ENCODE measurements at places on chromosomes 13 and 19. TPM values are rescaled to one million over a fixed set of nuclear protein-coding genes. Genes with fewer than 3 reads are reported as not detected.

- no peak for DNase-seq
These were observed 324.0 kb upstream of the SPRY2 start for GRCh38 chr13:80664950-80665349.

- no peak for DNase-seq
These were observed 8.5 kb downstream of the MBD3L1 start for GRCh38 chr19:8840708-8841107.

GRCh38 chr19:49896863-49897621 lies at the start of gene IL4I1:
TSS of gene IL4I1 (minus strand) at chr19:49896887. CDS start at chr19:49896160, 727 bp downstream.
- no peak for DNase-seq

The ZNF285 gene
- total RNA-seq = 4.9 TPM

The FLT1 gene
- 41.0 TPM for total RNA-seq

The PSG2 gene
- total RNA-seq = not detected

- no peak for DNase-seq
These were observed 1661.6 kb downstream of the SLITRK1 start for GRCh38 chr13:82220641-82221040.

DNA sequence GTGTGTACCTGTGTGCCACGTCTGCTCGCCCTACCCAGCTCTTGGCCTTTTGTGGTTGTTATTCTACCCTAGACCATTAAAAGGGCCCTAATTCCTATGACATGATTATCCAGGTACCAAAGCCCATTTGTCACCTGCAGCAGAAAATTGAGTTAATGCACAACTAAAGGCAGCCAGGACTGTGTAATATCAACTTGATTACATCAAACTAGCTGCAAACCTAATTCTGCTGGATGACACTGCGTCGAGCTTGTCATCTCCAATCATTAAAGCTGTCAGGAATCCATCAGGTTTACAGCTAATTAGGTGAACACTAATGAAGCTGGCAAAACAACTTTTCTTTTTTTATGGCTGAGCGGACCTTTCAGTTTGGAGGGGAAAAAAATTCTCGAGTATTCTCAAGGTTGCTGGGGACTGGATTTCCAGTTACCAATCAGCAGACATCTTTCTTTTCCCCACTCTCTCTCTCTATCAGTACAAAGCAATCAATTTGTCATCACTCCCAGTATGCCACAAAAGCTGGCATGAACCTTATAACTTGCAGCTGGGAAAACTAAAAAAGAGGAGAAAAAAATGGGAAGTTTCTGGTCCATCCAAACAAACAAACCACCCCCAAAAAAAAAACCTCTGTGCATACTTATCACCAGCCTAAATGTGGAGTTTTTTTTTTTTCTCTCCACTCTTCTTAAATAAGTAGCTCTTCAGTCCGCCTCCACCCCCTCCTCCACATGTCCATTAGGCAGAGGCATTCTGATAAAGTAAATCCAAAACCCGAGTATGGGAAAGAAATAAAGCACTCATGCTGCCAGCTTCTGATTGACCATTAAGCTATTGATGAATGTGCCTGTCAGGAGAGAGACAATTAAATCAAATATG lies 2.8 kb downstream of the TSHZ3 start:
- DNase-seq = no peak

DNA sequence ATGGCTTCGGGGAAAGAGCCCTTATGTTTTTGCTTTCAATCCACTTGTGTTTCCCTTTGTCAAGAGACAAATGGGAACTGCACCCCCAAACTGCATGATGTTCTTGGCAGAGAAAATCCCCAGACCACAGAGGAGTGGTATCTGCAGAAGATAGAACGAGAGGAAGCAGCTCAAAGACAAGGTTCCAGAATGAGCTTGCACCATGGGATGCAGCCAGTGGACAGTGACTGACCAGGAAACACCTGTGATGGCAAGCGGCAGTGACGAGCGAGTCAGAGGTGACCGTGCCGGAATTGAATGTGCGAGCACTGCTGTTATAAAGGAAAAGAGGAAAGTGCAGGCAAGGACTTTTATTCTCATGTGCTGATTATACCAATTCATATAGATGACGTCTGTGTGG lies 46.3 kb downstream of the IRS2 start:
- DNase-seq = no peak

The ZNF837 gene
- total RNA-seq = 0.22 TPM

DNA sequence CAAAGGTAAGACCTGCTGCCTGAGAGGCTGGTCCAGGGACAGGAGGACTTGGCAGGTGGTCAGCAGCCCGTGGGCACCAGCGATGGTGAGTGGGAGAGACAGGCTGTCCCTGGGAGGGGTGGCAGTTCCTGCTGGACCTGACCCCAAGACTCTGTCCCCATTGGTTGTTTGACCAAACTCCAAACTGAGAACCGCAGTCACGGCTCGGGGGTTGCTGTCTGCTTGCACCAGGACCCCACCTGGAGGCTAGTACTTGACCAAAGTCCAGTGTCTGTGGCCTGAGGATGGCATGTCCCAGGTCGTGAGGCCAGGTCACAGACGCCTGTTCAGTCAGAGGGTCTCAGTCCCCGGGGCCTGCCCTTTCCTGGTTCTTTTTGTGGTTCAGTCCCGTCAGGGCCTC lies 9.9 kb upstream of the ZNF14 start:
- no peak for DNase-seq

GRCh38 chr19:11541238-11541637 lies 2.6 kb downstream of the CNN1 start:
- no peak for DNase-seq

DNA sequence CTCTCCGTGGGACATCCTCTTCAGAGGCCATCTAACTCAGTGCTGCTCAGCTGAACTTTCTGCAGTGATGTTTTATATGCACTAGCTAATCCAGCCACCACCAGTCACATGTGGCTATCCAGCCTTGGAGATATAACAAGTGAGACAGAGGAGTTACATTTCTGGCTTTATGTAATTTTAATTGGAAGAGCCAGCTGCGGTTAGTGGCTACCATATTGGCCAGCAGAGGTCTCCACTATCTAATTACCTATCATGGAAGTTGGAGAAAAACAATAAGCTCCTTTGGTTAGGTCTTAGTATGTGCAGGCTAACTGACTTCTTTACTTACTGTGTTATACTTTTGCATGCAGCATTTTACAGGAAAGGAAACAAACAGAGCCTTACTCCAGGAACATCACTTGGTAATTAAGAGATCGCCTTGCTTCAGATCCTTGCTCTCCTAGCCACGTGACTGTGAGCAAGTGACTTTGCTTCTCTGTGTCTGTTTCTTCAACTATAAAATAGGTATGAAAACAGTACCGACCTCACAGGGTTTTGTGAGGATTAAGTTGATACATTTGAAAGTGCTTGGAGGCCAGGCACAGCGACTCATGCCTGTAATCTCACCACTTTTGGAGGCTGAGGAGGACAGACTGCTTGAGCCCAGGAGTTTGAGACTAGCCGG lies 1.6 kb upstream of the KLK10 start:
- no peak for DNase-seq

DNA sequence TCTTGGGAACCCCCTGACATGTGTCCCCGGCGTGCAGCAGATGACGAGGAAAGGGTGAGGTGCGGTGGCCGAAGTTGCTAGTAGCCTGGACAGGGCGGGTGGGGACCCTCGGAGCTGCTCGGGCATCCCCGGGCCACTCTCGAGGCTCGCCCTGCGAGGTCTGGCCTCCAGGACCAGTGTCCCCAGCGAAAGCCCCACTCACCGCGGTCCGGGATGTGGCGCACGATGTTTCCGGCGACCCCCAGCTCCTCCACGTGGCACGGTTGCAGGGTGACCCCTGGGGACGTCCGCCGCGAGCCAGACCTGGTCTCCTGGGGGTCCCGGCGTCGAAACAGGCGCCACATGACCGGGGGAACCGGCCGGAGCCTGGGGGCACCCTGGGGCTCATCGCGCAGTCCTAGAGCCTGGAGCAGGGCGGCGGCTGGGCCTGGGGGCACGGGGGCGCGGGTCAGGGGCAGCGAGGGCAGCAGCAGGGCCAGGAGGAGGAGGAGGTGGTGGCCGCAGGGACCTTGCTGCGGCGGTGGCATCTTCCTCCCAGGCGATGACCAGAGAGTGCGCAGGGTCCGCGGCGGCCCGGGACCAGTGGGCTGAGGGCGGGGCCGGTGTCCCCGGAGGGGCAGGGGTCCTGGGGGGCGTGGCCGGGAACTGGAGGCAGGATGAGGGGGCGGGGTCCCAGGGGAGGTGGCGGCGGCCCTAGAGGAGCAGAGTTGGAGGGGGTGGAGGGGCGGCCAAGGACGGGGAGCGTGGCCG lies 26.0 kb downstream of the CERS1 start:
- no peak for DNase-seq

DNA sequence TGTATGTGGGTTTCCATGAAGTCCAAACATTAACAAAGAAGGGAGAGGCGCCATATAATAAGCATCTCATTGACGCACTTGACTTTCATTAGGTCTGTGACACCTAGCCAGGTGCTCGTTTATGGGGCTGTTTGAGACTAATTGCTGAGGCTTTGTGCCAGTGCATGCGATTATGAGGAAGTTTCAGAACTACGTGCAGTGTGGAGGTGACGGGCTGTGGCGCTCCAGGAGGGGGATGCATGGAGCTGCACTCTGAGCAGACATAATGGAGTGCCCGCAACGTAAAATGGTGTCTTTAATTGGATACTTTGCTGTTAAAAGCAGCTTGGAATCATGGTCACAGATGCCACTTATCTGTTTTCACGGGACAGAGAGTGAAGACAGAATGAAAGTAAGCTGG lies 223.2 kb downstream of the FGF9 start:
- no peak for DNase-seq

DNA sequence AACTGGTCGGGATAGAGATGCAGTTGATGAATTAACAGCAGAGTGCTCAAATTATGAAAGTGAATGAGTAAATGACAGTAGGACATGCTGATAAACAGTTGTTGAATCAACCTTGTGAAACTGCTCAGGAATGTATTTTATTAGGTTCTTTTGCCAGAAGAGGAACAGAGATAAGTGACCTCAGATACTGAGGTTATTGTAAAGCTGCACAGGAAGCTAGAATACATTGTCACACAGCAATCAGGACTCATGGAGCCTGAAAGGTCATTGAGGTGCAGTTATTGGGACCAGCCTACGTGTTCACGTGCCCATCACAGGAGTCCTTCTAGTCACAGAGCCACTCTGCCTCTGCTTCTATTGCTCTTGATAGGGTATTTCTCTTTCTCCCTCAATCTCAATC lies 47.5 kb upstream of the MED4 start:
- DNase-seq = no peak

DNA sequence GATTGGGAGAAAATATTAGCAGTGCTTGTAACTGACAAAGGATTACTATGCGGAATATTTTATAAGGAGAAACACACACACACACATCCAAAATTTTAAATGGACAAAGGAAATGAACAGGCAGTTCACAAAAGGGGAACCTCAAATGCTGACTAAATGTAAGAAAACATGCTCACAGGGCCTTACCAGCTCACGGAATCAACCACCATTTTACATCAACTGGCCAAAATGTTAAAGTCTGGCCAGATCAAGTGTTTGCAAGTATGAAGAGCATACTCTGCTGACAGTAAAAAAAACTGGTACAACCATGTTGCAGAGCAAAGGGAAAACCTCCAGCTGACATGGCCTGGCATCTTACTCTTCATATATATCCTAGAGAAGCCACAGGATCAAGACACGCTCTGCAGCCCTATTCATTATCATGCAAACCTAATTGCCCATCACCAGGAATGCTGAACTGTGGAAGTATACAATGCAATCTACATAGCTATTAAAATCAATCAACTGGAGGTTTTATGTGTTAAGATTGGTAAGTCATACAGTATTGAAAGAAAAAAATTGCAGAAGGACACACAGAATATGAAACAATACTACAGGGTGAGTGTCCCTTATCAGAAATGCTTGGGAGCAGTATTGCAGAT lies 124.4 kb downstream of the RNF17 start:
- DNase-seq = no peak

The HS6ST3 gene
- 1.4 TPM for total RNA-seq

DNA sequence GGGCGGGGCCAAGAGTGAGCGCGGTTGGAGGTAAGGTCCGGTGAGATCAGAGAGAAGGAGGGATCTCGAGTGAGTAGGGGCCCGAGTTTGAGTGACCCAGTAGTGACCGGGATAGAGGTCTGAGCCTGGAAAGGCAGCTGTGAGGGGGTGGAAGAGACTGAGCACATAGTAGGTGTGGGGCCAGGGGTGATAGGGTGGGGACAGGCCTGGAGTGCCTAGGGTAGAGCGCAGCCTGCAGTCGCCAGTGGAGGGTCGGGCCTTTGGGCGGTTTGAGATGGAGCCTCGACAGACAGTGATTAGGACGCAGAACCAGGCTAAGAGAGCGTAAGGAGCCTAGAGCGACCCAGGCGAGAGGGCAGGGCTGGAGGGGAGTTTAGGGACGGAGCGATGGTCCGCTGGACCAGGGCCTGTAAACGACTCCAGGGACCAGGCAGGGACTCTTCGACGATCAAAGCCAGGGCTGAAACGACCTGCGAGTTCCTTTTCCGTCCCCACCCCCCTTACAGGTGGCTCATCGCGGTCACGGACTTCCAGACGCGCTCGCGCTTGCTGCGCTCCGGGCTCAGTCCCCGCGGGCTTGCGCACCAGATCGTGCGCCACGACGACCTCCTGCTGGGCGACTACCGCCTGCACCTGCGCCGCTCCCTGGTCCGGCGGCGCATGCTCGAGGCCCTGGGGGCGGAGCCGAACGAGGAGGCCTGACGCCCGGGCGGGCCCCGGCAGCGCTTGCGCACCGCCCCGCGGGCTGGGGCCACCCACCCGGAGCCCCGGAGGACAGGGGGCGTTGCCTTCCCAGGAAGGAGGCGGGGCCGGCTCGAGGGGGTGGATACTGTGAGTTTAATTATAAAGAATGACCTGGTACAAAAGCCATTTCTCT lies 9.4 kb downstream of the C19orf81 start:
- DNase-seq = peak; percentile 76

- no peak for DNase-seq
These were observed 23.1 kb upstream of the INTS6 start for GRCh38 chr13:51475727-51476501.

GRCh38 chr13:68030152-68030809 lies 800.1 kb upstream of the PCDH9 start:
- no peak for DNase-seq

The CEACAM4 gene
- total RNA-seq = 0.32 TPM

- no peak for DNase-seq
These were observed 40.0 kb upstream of the TPP2 start for GRCh38 chr13:102556806-102557205.

- DNase-seq = peak; percentile 76
These were observed at the start of gene NAT14 for GRCh38 chr19:55484593-55485438. TSS of gene NAT14 (plus strand) at chr19:55485188. CDS start at chr19:55485709, 521 bp downstream.

The MCF2L gene
- total RNA-seq = 45.9 TPM

- no peak for DNase-seq
These were observed 210.5 kb downstream of the PDS5B start for GRCh38 chr13:32796754-32797153.

DNA sequence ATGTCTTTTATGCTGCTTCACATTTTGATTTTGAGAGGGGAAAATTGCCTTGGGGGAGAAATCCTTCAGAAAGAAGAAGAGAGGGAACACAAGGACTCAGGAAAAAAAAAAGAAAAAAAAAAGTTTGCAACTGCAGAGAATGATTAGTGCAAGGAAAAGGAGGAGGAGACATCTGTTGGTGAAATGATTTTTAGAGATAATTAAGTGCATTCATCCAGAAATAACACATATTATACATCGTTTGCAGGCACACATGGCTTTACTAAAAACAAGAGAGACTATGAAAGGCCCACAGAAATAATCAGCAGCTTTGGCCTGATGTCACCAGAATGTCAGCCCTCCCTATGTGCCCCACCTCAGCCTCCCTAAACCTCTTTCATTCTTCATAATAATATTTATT lies 1058.2 kb downstream of the PCDH9 start:
- DNase-seq = no peak

- no peak for DNase-seq
These were observed 57.5 kb downstream of the RAP2A start for GRCh38 chr13:97491452-97491851.

- DNase-seq = no peak
These were observed 15.6 kb upstream of the C1QTNF9 start for GRCh38 chr13:24293746-24294145.

The SCGB2B2 gene
- total RNA-seq = 0.19 TPM
